Mammary epithelial cell (primary cell): ENCODE measurements at places on chromosomes 16 and 17. TPM values are rescaled to one million over a fixed set of nuclear protein-coding genes. Genes with fewer than 3 reads are reported as not detected.

The SLC13A5 gene
- 0.20 TPM for polyA plus RNA-seq

The CNP gene
- polyA plus RNA-seq = 40.4 TPM

The CCL2 gene
- not detected for polyA plus RNA-seq

The HP gene
- polyA plus RNA-seq = not detected

The TRAF4 gene
- 85.3 TPM for polyA plus RNA-seq

The DOC2B gene
- not detected for polyA plus RNA-seq

The HBM gene
- not detected for polyA plus RNA-seq

The C16orf87 gene
- 3.5 TPM for polyA plus RNA-seq

The NPIPB9 gene
- 0.28 TPM for polyA plus RNA-seq

The TRPV3 gene
- 1.4 TPM for polyA plus RNA-seq

The FOXL1 gene
- 1.2 TPM for polyA plus RNA-seq

The SLC2A4 gene
- 0.02 TPM for polyA plus RNA-seq

The OR3A1 gene
- polyA plus RNA-seq = not detected

- peak; percentile 3 for DNase-seq
Observed at GRCh38 chr17:55845385-55845784, 94.5 kb downstream of the PCTP start.

GRCh38 chr16:21078563-21078962, 72.1 kb downstream of the DNAH3 start:
- DNase-seq = no peak

DNA sequence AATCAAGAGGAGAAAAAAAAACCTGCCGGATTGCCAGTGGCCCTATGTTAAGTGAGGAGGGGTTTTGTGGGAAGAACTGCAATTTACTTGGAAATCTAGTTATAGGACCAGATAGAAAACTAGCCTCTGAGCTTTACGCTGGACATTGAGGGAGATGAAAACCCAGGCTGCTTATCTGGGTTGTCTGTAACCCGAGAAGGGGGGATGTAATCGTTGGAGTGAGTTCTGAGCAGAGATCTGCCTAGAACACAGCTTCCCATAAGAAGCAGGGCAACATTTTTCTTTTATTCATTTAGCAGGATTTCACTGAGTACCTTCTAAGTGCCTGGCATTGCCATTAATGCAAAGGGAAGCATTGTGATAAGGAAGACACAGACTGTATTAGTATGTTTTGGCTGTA, 70.6 kb downstream of the KATNIP start:
- DNase-seq = no peak

DNA sequence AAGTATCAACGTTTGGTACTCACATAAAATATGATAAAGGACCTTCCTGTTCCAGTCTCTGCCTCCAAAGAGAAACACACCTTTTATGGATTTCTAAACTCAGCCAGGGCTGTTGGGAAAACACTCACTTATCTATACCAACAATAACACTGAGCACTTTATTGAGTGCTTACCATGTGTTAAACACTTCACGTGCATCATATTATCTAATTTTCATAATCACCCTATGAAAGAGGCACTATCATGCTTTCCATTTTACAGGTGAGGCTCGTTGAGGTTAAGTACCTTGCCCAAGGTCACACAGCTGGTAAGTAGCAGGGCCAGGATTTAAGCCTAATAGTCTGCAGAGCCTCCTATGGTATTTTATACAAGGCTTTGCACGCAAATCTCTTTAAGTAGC, 251.5 kb upstream of the SOX9 start:
- no peak for DNase-seq

GRCh38 chr16:77531752-77532151, 96.9 kb upstream of the ADAMTS18 start:
- peak; percentile 37 for DNase-seq

- DNase-seq = peak; percentile 76
Observed at GRCh38 chr17:3738562-3739295, 15.0 kb downstream of the HASPIN start.

GRCh38 chr17:16987830-16988601, 16.1 kb upstream of the TNFRSF13B start:
- peak; percentile 56 for DNase-seq
